ENCODE measurements at places on chromosomes 7 and 10.

GRCh38 chr7:16708980-16709379 is 44.6 kb upstream of the TSPAN13 start:
- DNase-seq, result no peak

DNA sequence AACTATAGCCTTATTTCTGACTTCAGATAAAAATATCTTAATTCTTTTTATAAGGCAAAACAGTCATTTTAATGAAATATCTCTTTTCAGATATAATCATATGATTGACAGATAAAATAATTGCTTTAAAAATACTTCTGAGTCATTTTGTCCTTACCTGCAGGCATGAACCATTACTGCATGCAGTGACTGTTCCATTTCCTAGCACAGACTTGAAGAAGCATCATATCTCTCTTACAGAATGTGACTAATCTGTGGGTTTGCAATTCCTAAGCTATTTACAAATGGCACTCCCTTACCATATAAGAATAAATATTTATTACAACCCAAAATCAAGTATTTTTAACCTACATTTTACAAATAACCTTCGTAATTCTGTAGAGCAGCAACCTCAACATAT is 120.7 kb downstream of the SRPK2 start:
- peak; percentile 24 for DNase-seq

DNA sequence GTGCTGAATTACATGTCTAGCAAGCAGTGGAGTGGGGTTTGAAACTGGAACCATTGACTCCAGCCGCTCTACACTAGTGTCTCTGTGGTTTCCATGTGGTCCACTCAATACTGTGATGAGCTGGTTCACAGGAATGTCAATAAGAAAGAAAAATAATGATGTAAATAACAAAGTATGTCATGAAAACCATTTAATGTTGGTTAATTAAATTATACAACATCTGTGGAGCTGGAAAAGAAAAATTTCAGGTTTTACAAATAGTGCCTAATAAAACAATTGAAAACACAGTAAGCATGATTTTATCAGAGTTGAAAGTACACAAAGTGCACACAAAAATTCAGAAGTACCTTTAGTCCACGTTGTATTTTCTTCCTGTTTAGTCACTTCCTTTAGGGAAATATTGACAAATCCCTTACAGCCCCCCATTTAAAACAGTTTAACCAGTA is 28.7 kb upstream of the NAMPT start:
- DNase-seq, result no peak

DNA sequence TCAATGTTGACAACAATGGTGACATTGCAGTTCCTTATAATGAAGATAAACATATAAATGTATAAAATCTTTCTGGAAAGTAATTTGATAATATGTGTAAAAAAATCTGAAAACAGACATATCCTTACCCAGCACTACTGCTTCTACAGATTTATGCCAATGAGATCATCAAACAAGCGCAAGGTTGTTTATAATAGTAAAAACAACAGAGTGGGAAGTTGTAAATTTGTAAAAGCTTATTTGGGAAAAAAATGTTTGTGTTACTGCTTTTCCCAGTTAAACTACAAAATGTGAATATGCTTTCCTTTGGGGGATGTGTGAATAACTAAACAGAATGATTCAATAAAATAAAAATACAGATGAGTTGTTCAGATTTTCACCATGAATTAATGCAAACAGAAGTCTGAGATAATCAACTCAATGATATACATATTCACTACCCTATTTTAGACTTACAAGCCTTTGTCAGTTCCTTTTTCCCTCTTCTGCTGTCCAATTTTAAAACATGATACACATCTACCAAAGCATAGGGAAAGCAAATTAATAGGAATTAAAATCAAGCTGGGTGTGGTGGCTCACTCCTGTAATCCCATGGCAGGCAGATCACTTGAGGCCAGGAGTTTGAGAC is 82.1 kb downstream of the USP6NL start:
- DNase-seq, result no peak

- DNase-seq, result no peak
Observed at GRCh38 chr7:1857487-1858421, 187.7 kb downstream of the ELFN1 start.

DNA sequence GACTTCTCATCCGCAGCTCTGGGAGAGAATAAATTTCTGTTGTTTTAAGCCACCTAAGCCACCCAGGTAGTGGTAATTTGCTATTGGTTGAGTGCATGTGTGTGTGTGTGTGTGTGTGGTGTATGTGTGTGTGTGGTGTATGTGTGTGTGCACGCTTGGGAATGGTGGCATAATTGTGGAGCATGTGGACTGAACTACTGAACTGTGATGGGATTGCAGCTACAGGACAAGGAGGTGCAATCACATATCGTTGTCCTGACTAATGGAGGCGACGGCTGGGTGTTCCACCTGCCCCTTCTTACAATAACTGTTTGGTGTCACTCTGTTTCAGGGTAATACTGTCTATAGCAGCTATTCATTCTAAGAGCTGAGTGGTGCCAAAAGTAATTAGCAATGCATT is 448.7 kb upstream of the PFKP start:
- DNase-seq, result no peak

GRCh38 chr7:82039621-82040020 is 269.8 kb upstream of the HGF start:
- DNase-seq, result no peak

GRCh38 chr7:30224511-30225062 is 59.8 kb upstream of the ZNRF2 start:
- DNase-seq, result no peak

- no peak for DNase-seq
Observed at GRCh38 chr7:124403112-124403511, 362.5 kb downstream of the GPR37 start.

GRCh38 chr10:11279314-11279713 is 261.6 kb downstream of the CELF2 start:
- no peak for DNase-seq

GRCh38 chr7:130417213-130417612 is 23.6 kb downstream of the CEP41 start:
- no peak for DNase-seq

- no peak for DNase-seq
Observed at GRCh38 chr7:130887182-130887956, 153.4 kb upstream of the KLF14 start.

GRCh38 chr10:132402781-132403241 is 5.8 kb downstream of the PWWP2B start:
- DNase-seq, result no peak

DNA sequence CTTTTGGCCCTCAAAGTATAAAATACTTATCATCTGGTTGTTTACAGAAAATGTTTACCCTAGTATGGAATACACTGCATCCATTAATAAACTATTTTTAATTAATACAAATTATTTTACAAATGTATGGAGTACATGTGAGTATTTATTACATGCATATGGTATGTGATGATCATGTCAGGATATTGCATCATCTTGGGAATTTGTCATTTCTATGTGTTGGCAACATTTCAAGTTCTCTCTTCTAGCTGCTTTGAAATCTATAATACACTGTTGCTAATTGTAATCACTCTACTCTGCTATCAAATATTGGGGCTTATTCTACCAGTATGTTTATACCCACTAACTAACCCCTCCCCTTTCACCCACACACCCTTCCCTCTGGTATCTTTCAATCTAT is 103.9 kb upstream of the THSD7A start:
- DNase-seq, result no peak

DNA sequence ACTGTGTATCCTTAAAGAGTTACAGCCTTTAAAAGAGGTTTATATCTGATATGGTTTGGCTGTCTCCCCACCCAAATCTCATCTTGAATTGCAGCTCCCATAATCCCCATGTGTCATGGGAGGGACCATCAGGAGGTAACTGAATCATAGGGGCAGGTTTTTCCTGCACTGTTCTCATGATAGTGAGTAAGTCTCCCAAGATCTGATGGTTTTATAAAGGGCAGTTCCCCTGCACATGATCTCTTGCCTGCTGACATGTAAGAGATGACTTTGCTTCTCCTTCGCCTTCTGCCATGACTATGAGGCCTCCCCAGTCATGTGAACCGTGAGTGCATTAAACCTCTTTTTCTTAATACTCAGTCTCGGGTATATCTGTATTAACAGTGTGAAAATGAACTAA is 9.7 kb downstream of the RTKN2 start:
- DNase-seq, result no peak

DNA sequence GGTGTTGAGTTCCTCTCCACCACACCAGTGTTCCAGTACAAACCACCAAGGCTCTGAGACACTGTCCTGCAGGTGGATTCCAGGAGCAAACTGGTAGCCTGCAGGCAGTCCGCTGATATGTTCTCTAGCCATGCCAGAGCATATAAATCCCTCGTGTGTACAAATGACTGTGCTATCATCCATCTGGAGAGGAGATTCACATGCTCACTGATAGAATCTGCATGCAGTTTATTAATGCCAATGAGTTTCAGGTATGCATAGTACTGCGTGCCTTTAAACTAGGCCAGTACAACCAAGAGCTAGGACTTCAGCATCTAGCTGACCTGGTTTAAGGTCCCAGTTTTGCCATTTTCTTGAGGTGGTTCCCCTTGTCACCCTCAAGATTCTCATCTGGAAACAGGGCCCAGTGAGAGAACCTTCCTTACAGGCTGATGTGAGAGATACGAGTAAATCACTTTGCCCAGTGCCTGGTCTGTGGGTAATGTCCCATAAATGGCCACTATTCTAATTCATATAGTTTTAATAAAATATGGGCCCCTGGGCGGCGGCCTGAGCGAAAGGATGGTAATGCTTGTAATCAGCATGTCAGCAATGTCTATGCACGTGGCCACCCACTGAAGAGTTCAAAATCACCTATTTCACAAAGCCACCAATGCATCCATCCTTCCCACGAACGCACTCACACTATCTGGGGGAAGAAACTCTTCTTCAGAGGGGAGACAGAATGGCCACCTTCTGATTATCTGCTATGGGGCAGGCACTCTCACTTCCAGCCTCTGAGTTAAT is 268.0 kb upstream of the ZMIZ1 start:
- DNase-seq, result no peak
